ENCODE measurements at places on chromosomes 3 and 15.
A peak's percentile ranks its signal among the peaks of the same experiment; 100 is the strongest.

GRCh38 chr3:156317462-156318074 is 197.2 kb downstream of the KCNAB1 start:
- no peak for DNase-seq

DNA sequence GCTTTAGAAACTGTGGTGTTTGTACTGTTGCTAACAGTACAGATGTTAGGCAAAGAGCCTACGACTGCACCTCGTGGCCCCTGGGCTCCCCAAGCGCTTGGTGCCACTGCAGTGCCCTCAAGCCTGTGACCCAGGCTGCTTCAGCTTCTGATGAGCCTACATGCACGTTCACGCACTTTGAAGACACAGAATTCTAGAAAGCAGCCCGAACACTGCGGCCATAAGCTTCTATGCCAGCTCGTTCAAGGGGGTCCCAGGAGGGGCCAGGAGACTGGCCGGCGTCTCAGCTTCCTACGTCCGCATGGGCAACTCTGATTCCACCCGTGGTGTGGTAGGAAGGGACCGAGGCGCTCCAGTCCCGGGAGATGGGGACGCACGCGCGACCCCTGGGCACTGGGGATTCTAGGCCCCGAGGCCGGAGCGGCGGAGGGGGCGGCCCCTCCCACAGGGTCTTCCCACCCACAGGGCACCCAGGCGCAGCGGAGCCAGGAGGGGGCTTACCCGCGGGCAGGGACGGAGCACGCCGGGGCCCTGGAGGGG is 653 bp downstream of the MYO5C start:
- DNase-seq = no peak

- peak; percentile 33 for DNase-seq
These were observed 75.4 kb upstream of the POMGNT2 start for GRCh38 chr3:43181202-43181821.

GRCh38 chr3:78204977-78205376 is 1165.1 kb downstream of the ROBO2 start:
- DNase-seq = no peak

DNA sequence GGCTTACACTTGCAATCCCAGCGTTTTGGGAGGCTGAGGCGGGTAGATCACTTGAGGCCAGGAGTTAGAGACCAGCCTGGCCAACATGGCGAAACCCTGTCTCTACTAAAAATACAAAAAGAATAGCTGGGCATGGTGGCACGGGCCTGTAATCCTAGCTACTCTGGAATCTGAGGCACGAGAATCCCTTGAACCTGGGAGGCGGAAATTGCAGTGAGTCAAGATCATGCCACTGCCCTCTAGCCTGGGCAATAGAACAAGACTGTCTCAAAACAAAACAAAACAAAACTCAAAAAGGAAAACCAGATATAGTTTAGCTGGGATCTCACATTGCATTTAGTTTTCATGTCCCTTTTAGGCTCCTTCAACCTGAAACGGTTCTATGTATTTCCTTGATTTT is 2.9 kb upstream of the USP50 start:
- no peak for DNase-seq

- no peak for DNase-seq
These were observed 126.7 kb downstream of the MTHFS start for GRCh38 chr15:79769933-79770759.

GRCh38 chr3:136283627-136284026 is 33.5 kb downstream of the PCCB start:
- DNase-seq = no peak

DNA sequence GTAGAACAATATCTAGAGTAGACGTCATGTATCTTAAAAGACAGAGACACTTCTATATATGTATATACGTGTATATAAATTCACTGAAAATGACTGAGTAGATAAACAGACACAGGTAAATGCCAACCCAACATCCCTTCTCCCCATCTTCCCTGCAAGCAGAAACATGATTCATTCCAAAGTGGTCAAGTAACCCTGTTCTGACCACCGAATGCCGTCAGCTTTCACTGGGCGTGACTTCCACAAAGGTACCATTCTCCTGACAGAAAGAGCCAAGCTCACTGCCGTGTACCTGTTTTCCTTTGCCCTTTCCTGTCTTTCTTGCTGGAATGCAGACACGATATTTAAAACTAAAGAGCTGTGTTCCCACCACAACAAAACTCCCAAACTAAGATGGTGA is 76.7 kb downstream of the TAFA4 start:
- no peak for DNase-seq

DNA sequence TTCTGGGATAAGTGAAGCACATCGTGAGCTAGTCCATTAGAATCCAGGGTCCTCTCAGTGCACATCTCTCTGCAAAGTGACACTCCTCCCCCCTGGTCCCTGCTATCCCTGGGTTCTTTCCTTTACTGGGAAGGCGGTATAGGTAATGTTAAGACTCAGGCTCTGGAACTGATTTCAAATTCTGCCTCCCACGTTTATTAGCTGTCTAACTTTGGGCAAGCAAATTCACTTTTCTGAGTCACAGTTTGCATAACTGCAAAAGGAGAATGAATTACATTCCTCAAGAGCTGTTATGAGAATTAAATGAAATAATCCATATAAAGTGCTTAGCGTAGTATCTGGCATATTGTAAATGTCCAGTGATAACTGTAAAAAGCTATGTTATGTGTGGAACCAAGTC is 168.1 kb upstream of the LRRN1 start:
- no peak for DNase-seq

DNA sequence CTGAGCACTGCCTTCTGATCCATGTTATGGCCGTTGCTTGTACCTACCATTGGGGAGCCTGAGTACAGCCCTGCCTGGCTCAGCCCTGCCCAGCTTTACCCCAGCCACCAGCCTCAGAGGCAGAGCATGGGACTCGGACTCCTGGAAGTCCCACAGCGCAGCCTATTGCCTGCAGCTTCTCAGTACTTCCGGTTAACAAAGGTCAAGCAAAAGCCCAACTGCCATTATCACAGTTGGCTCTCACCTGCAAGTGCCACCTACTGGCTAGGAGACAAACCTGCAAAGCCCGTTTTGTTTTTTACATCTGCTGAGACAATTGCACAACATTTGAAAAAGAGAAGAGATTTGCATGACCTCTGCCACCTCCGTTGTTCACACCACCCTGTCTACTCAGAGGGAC is 1081.7 kb downstream of the NAALADL2 start:
- DNase-seq = no peak

GRCh38 chr3:149376718-149377407 is 586 bp downstream of the TM4SF1 start:
- DNase-seq = no peak

DNA sequence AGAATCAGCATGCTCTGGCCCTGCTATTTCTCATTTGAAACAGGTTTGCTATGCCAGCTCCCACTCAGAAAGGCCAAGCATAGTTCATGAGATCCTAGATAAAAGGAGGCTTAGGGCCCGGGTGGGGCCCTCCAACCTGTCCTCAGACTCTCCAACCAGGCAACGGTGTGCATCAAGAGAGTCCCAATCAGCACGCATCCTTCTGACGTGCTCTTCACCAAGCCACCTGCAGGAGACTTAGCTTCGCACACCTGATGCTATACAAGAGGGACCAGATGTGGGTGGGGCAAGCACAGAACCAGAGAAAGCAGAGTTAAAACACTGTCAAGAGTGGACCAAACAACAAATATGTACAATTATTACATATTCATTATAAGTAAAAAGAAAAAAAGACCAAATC is 17.3 kb downstream of the STIMATE start:
- no peak for DNase-seq

DNA sequence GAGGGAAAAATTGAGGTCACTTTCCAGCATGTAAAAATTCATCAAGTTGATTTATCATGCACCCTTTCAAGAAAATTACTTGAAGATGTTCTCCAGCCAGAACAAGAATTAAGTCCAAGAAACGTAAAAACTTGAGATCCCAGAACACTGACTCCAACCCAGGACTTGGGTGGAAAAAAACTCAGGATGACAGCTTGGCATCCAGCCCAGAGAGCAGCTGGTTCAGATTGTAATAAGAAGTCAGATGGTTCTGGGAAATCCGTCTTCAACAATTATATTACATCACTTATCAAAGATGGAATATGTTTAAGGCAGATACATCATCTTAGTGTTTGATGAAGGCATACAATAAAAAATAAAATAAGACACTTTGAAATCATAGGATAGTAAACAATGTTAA is 23.0 kb upstream of the DNAJC13 start:
- no peak for DNase-seq

- no peak for DNase-seq
These were observed 2.7 kb upstream of the ISL2 start for GRCh38 chr15:76333720-76334437.

GRCh38 chr3:169695031-169695430 is 31.5 kb upstream of the MECOM start:
- no peak for DNase-seq

- no peak for DNase-seq
These were observed 520.3 kb upstream of the EPHA6 start for GRCh38 chr3:96294143-96294542.

- no peak for DNase-seq
These were observed 70.3 kb downstream of the SENP2 start for GRCh38 chr3:185656321-185656840.

GRCh38 chr3:64530434-64531049 is 157.3 kb downstream of the ADAMTS9 start:
- DNase-seq = no peak

DNA sequence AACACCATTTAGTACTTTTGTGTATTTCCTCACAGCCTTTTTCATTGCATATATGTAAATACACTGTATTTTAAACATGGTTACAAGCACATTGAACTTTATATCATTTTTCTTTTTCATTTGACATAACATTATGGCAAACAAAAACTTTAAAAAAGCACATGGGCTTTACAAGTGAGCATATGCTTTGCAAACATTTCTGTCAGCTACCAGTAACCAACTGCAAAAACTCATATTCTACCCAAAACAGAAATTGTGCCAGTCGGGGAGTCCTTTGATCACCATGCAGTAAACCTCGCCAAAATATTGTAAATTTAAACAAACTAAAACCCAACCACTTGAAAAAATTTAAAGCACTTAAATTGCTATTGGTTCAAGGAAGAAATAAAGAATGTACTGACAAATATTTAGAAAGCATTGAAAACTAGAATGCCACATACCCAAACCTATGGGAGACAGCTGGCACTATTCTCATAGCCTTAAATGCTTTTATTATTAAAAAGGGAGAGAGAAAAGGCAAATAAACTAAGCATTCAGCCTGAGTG is 24.4 kb downstream of the ZNF710 start:
- no peak for DNase-seq

GRCh38 chr3:118828351-118828750 is 206.3 kb downstream of the IGSF11 start:
- no peak for DNase-seq

DNA sequence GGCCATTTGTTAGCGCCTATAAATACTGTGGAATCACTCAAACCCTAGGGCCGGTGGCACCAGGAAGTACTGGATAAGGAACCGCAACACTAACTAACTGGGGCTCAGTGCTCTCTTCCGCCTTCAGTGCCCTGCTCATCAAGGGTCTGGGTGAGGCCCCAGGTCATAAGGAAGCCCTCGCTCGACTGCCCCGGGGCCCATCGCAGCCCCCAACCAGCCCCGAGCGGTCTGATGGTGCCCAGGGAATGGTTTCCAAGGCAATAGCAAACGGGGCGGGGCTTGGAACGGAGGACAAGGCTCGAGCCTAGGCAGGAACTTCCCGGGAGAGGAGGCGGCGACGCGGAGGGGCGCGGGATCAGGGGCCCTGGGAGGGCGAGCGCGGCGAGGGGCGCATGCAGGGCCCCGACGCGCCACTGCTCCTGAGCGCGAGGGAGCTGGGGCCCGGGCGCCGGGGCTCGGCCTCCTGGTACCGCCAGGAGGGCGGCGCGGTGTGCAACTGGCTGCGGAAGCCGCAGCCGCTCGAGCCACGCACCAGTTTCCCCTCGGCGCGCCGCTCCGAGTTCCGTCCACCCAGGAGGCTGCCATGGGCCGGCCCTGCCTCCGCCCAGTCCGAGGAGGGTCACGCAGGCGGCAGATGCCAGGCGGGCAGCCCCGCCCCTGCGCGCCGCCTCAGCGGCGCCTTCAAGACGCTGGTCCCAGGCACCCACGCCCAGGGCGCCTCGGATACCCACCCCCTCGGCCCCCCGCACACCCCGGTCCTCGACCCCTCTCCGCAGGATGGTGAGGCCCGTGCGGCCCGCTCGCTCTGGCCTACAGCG is at the start of gene TTLL3:
TSS of gene TTLL3 (plus strand) at position 648 of the 818 bp plus-strand sequence. CDS start 400 bp downstream, outside the sequence.
- DNase-seq = peak; percentile 23

DNA sequence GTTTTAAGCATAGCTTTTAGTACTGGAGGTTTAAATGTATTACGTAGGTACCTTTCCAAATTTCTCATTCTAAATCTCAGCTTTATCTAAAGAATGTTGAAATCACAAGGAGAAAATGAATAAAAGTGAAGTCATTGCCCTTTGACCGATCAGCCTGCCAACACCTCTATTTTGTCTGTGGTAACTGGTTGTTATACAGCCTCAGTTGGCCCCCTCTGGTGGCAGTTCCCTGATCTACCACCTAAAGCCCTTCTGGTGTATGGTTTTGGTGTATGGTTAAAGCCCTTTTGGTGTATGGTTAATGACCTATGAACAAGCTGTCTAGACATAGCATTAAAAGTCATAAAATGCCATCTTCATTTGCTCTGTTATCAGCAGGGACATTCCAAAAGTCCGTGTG is 378.2 kb upstream of the AZI2 start:
- no peak for DNase-seq

DNA sequence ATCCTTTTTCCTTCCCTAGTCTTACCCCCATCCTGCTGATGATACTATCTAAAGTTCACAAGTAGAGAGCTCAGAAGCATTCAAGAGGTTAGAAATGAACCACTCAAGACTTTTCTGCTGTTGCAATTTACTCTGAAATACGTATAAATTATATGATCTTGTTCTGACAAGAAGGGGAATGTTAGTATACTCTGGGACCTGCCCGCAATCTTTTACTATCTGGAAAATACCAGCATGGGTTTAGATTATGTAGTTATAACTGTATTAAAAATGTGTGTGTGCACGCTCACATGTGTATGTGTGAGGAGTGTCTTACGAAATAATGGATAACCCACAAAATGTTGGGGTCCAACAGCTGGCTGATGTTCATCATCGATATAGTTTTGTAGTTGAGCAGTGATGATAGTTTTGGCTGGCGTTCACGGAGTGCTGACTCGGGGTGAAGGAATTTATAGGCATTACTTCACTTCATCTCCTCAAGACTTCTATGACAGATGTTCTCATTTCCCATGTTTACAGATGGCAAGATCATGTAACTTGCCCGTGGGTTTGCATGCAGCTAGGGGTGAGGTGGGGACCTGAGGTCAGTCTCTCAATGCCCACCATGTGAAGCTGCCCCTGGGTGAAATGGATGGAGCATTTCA is 297.5 kb upstream of the LYSMD4 start:
- DNase-seq = no peak

- DNase-seq = no peak
These were observed 427.9 kb upstream of the AGTR1 start for GRCh38 chr3:148269816-148270215.

- DNase-seq = no peak
These were observed 423.1 kb downstream of the PLCL2 start for GRCh38 chr3:17307887-17308286.

- DNase-seq = no peak
These were observed 1.1 kb downstream of the RPS27L start for GRCh38 chr15:63156086-63156710.

DNA sequence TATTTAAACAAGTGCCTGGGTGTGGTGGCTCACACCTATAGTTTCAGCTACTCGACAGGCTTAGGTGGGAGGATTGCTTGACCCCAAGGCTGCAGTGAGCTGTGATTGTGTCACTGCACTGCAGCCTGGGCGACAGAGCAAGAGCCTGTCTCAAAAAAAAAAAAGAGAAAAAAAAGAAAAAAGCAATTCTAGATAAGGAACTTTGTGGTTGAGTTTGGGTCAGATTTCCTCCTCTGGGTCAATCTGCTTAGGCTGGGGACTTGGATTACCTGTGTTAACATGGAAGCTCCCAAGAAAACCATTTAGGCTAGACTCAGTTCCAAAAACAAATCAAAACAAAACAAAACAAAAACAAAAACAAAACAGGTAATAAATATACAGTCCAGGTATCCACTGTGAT is 50.0 kb downstream of the ITPR1 start:
- no peak for DNase-seq

Data from activated T-cell treated with anti-CD3 and anti-CD28 coated beads for 4 hours (primary cell).